Right ventricle myocardium inferior (tissue), 1 donor: ENCODE measurements at places on chromosomes 16 and 17. TPM values are rescaled to one million over a fixed set of nuclear protein-coding genes. Genes with fewer than 3 reads are reported as not detected.

DNA sequence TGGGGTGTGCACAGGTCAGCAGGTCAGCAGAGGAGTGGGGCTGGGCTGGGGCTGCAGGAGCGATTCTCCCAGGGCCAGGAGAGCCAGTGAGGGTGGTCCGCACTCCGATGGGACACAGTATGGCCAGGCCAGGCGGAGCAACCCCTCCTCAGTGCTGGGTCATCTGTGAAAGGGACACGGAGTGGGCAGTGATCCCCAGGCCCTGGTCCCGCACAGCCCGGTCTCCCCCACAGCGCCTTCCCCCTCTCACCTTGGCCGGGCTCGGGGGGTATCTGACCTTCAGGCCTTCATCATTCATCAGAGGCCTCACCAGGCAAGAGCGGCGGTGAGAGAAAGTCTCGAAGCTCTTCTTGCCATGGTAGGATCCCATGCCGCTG, 10.0 kb downstream of the ALDH3A1 start:
- peak; percentile 8 for DNase-seq

DNA sequence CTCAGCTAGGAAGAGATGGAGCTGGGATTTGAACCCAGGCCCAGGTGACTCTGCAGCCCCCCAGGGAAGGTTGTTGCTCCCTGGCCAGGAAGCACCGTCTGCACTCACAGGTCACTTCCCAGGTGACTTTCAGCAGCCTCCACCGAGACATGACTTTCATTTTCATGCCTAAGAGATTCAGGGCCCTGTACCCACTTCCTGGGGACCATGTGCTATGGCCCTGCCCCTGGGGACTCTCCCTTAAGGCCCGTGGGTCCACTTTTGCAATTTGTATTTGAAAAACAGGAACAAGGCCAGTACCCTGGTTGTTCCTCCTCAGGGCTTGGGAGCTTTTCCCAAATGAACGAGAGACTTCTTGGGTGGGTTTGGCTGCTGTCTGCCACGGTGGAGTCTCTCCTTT, 191.0 kb downstream of the IRF8 start:
- no peak for DNase-seq

DNA sequence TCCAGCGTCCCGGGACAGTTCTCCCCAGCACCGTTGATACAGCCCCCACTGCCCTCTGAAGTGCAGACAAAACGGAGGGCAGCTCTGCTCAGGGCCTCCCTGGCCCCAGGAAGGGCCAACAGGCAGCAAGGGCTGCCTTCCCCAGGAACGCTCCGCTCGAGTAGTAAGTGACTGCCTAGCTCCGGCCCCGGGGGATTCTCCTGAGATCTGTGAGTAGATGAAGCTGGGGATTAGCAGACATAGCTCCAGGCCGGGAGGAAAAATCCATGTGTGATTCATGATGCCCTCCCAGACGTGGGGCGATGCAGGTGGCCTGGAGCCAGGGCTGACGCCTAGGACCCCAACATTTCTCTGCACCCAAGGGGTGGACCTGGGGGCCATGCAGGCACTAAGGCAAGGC, 85.3 kb downstream of the ENGASE start:
- no peak for DNase-seq

DNA sequence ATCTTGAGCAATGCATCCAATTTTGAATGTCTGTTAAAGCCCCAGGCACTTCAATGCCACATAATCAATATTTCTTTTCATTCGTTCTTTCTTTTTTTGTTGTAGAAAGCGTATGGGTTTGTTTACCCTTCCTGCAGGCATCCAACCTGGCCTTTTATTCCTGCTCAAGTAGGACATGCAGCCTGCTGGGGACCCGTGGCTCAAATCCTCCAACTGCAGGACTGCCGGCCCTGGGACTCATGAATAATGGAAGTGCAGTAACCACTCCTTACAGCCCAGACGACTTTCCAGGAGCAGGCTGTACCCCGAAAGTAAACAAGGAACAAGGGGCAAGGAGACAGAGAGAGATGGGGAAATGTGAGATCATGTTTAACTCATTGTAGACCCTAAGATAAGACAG, 126.4 kb downstream of the SALL1 start:
- DNase-seq: no peak

GRCh38 chr16:19708296-19709205, 9.5 kb downstream of the KNOP1 start:
- DNase-seq: no peak

GRCh38 chr17:49494986-49495841, at the start of gene NGFR:
Gene NGFR, plus strand, starts transcription at chr17:49495293. Its CDS starts 125 bp downstream, at chr17:49495418.
- DNase-seq: no peak

DNA sequence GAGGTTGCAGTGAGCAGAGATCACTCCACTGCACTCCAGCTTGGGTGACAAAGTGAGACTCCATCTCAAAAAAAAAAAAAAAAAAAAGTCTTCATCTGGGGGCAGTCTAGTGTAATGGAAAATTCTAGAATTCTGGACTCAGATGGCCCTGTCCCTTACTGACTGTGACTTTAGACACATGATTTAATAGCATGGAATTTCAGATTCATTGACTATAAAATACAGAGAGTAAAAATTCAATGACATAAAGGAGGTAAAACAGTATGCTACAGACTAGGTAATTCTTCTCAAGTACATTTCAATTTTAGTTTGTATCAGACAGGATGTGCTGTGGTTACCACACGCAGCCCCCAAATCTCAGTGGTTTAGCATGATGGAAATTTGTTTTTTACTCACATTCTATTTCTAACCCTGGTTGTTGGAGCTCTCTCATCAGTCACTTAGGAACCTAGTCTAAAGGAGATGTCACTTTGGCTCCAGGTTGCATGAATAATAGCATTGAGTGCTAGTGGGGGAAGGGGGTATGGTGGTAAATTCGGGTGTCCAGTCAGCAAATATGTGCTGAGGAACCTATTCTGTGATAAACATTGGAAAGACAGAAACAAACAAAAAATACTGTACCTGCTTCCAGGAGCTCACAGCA, 444.0 kb downstream of the XYLT1 start:
- no peak for DNase-seq

TBC1D3G gene
- total RNA-seq: not detected

SLC13A2 gene
- not detected for total RNA-seq
